Smooth muscle cell of the brain vasculature (primary cell): ENCODE measurements at places on chromosomes 16 and 17.

GRCh38 chr17:17893801-17894644, 57.2 kb upstream of the SREBF1 start:
- no peak for DNase-seq

- DNase-seq = no peak
Measured at GRCh38 chr16:58418601-58419000, 26.3 kb downstream of the GINS3 start.

- no peak for DNase-seq
Measured at GRCh38 chr17:35627417-35627816, 40.3 kb downstream of the AP2B1 start.

GRCh38 chr16:75317101-75317522, 65.7 kb upstream of the BCAR1 start:
- DNase-seq = no peak

DNA sequence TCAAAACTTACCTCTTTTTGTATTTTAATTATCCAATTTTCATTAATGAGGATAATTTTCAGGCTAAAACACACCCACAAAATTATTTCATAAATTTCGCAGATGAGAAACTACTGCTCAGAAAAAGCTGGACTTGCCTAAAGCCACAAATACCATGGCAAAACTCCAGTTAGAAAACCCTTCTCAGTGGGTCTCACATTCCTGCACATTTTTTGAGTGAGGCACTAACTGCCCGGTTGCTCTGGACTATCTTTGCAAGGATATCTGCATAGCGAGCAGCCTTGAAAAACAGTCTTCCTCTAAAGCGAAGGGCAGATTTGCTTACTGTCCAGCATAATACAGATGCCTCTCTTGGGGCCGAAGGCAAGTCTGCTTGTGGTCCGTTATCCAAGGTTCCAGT, 9.8 kb downstream of the MPHOSPH6 start:
- DNase-seq = no peak

- DNase-seq = no peak
Measured at GRCh38 chr16:31219154-31219741, 2.3 kb upstream of the PYDC1 start.

DNA sequence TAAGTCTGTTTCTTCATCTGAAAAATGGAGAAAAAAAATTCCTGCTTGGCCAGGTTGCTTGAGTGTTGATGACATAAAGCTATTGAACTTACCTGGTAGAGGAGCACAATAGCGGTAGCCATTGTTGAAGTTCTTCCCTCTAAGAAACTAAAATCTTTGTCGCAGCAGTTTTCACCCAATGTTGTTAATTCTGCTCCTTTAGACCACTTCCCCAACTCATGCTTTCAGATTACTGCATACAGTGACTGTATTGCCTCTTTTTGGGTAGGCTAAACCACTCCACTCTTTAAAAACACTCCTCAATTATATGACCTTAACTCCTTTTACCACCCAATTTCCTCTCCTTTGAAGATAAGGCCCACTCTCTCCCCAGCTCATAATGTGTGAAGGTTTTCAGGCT, 35.7 kb upstream of the CCL2 start:
- DNase-seq = no peak

- no peak for DNase-seq
Measured at GRCh38 chr17:74610108-74610507, 13.4 kb downstream of the CD300E start.

- no peak for DNase-seq
Measured at GRCh38 chr17:80229011-80229410, 8.8 kb downstream of the SLC26A11 start.

- DNase-seq = no peak
Measured at GRCh38 chr17:8532021-8532420, 96.3 kb downstream of the NDEL1 start.
